ENCODE measurements at places on chromosomes 1 and 21.
A peak's percentile ranks its signal among the peaks of the same experiment; 100 is the strongest.

GRCh38 chr1:192024881-192025280 is 133.4 kb upstream of the RGS18 start:
- DNase-seq: no peak

DNA sequence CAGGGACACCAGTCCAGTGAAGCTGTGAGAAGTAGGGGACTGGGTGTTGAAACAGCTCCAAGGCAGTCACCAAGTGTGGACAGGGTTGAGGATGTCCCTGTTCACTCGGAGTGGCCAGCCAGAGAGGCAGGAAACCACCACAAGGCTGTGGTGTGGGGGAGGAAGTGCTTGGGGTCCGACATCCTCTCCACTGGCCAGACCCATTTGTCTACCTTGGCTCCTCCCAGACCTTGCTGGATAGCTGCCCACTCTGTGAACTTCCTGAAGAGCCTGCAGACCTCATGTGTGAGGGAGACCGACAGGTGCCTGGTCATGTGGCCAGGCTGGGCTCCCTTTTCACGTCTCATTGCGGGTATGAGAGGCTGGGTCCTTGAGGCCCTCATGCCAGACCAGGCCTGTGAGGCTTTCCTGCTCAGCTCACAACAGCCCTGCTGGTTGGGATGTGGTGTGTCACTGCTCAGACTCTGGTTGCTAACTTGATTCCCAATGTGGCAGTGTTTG is 21.8 kb downstream of the CYP4B1 start:
- no peak for DNase-seq

DNA sequence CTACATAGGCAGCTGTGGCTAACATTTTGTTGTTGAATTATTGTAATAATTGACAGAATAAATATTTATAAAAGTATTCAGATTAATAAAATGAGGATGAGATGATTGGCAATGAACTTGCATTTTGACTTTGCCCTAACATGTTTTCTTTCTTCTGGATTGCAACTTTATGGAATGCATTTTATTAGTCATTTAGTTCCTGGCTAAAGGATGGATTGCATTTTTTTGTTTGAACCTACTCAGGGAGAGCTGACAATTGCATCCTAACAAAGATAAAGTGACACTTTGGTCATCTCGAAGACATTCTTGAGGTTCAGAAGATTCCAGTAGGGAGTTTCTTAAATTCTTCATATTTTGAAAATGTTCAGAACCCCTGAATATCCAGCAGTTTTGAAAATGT is 37.5 kb downstream of the PGM1 start:
- no peak for DNase-seq

GRCh38 chr21:41167348-41168342 is at the start of gene BACE2:
Gene BACE2 (plus strand): TSS chr21:41168160. CDS start chr21:41168264, 104 bp downstream.
- DNase-seq: no peak

GRCh38 chr1:204225841-204226735 is 12.3 kb upstream of the GOLT1A start:
- no peak for DNase-seq

- peak; percentile 94 for DNase-seq
Measured at GRCh38 chr1:24769656-24770651, 24.7 kb downstream of the CLIC4 start.

GRCh38 chr1:193462629-193463320 is 276.4 kb upstream of the B3GALT2 start:
- no peak for DNase-seq

- DNase-seq: no peak
Measured at GRCh38 chr1:160539990-160540858, 17.2 kb upstream of the SLAMF6 start.

GRCh38 chr1:206577626-206578025 is 34.6 kb downstream of the EIF2D start:
- DNase-seq: no peak

DNA sequence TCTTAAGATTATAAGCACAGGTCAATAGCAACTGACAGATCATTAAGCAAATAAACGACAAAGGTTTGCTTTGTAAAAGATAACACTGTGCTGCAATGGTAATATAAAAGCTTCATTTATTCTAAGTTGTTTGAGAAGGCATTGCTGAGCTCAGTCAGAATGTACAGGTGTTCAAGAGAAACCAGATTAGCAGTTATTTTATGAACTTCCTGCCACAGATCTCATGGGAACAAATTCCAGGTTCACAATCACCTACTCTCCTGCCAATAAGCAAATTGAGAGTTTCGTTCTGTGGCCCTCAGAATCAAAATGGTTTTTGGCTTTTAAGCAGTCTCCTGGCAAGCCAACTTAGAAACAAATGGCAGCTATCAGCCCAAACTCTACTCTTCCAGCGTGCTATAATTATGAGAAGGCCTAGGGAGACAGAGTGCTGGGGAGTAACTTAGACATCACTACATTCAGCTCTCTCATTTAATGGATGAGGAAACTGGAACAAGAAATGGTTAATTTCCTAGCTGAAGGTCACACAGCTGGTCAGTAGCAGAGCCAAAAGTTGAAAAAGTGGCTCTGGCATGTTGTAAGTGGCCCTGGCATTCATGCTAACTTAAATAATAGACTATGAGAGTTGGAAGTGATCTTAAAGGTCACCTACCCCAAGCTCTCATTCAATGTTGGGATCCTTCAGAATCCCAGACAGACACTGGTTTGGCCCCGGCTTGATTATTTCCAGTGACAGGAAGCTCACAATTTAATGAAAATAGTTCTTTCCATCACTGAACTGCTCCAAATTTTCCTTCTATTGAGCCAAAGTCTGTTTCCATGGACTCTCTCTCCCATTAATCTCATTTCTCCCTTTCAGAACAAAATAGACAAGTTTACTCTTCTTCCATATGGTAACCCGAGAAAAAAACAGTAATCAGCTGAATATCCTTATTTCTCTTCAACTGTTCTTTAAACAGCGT is 82.6 kb upstream of the EDEM3 start:
- no peak for DNase-seq

- DNase-seq: no peak
Measured at GRCh38 chr1:91731815-91732214, 154.1 kb downstream of the TGFBR3 start.

GRCh38 chr1:2128189-2128901 is 66.2 kb downstream of the FAAP20 start:
- no peak for DNase-seq

GRCh38 chr1:183467687-183468086 is 4.6 kb upstream of the SMG7 start:
- no peak for DNase-seq

GRCh38 chr1:180249725-180250498 is 19.8 kb downstream of the LHX4 start:
- DNase-seq: no peak

- DNase-seq: no peak
Measured at GRCh38 chr1:96840396-96840795, 118.8 kb downstream of the PTBP2 start.

GRCh38 chr1:91851130-91852010 is 34.6 kb downstream of the TGFBR3 start:
- DNase-seq: no peak

GRCh38 chr1:150720703-150721102 is at the start of gene HORMAD1:
Gene HORMAD1 (minus strand): TSS chr1:150720895. CDS start chr1:150719505, 1,390 bp downstream.
- no peak for DNase-seq

DNA sequence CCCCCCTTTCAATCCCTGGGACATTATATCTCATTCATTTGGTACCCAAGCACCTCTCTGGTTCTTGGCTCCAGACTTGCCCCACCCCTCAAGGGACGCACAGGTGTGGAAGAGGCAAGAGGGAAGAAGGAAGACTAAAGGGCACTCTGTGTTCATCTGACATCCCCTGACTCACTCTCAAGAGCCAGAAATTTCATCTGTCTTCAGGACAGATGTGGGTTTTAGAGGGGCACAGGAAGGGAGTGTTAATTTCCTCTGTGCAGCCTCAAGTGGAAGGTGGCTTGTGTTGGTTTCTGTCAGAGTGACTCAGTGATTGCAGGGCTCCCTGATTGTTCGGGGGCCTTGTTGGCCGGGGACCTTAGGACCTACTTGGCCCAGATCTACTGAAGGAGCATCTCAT is 2.4 kb downstream of the C2CD4D start:
- DNase-seq: no peak

DNA sequence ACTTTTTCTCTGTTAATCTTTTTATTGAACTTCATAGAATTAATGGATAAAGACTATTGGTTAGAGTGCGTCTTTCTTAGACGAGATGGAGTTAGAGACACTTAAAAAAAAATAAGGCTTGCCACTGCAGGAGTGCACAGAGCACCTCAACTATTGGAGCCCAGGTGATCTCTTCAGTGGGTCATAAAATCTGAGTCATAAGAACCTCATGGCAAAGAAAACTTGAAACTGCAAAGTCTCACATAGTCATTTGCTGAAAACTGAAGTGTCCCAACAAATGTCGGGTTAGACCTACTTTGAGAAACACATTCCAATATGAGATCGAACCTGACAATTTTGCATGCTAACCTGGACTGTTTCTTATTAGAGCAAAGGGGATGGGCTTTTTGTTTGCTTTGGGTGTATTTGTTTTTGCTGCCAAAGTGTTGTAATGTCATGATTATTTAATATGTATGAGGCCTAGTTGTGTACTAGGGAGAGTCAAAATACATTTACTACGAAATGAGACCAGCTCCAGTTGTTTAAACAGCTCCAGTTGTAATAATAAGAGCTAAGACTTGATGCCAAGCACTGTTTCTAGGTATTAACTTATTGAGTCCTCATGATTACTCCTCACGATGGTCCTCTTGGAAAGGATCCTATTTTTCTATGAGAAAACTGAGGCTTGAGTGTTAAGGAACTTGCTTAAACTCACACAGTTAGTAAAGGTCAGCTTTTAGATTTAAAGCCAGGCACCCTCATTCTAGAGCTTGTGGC is 65.1 kb downstream of the DDR2 start:
- DNase-seq: no peak

GRCh38 chr1:85342207-85342606 is 65.8 kb upstream of the BCL10 start:
- DNase-seq: no peak

DNA sequence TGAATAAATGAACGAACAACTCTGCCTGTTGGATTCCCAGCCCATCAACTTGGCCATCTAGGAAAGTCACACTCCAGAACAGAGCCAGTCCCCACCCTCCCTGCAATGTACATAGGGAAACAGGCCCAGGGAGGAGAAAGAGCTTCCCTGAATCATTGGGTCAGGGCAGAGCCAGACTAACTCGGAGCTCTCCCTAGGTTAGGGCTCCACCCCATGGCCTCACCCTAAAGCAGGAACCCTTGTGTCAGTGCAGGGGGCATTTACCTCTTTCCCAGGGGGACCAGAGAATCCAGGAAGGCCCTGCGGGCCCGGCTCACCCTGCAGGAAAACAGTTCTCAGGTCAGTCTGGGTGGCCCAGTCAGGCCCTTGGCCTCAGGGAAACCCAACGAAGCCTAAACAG is 11.6 kb downstream of the COL9A2 start:
- no peak for DNase-seq

DNA sequence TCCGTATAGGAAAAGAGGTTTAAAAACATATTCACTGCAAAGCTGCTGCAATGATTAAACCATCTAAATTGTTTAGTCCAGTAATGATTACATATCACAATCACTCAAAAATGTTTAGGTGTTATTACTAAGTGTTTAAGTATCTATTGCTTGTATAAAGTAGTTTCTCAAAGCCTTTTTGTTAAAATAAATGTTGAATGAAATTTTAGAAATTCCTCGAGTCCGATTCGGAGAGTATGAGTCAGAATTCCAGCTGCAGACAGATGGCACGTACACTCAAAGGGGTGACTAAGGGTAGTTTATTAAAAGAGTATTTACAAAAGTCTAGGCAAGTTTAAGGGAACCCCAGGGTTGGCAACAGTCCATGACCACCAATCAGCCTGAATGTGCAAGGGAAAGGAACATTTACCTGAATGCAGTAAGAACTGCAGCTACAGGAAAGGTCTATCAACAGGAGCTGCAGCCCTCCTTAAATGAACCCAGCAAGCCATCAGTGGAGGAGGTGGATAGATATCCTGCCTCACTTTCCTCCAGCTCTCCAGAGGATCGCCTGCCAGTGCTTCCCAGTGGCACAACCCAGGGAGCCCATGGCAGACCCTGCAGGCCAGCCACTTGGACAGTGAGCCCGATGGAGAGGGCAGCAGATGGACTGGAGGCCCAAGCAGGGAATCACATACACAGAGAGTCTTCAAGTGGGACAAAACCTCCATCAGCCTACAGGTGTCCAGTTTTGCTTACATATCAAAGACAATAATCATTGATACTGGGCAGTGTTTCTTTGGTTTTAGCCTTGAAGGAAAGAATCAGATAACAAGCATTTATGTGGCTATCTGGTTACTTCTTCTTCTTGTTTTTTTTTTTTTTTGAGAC is 92.1 kb upstream of the SLC44A3 start:
- peak; percentile 86 for DNase-seq

GRCh38 chr1:113538225-113538624 is 147.9 kb downstream of the MAGI3 start:
- no peak for DNase-seq

- DNase-seq: no peak
Measured at GRCh38 chr21:44949779-44950198, 10.0 kb downstream of the SLX9 start.

DNA sequence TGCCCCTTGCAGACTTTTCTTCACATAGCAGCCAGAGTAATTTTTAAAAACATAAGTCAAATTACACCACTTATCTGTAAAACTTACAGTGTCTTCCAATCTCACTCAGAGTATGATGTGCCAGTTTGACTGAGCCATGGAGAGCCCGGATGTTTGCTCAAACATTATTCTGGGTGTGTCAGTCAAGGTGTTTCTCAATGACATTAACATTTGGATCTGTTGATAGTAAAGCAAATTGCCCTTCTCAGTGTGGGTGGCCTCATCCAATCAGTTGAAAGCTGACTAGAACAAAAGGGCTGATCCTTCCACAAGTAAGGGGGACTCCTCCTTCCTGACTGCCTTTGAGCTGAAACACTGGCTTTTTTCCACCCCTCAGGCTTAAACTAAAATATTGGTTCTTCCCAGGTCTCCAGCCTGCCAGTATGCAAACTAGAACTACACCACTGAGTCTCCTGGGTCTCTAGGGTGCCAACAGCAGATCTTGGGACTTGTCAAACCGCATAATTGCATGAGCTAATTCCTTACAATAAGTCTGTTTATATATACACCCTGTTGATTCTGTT is 157.9 kb upstream of the CTTNBP2NL start:
- DNase-seq: no peak

- no peak for DNase-seq
Measured at GRCh38 chr1:88877382-88877825, 14.0 kb downstream of the GTF2B start.

DNA sequence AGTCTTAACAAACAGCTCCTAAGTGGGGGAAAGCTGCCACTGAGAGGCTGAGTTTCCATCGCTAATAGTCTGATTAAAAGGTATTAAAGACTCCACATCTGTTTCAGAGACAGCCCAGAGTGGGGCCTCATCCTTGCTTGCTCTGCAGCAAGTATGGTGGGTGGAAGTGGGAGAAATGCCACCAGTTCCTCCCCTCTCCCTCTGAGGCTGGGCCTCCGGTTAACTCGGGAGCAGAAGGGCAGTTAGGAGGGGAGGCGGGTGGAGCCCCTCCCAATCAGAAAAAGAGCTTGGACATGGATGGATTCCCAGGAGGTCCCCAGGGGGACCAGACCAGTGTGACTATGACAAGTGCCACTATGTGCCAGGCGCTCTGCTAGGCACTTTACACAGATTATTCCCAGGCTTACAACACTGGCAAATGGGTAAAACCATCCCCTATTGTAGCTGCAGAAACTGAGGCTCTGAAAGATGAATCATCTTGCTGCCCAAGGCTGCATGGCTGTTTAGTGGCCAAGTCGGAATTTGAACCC is 11.4 kb upstream of the ASCL5 start:
- DNase-seq: no peak
